Posterior cingulate gyrus (tissue), 11 donors: ENCODE measurements at places on chromosomes 3 and 15.

GRCh38 chr3:150168698-150169097 lies 198.0 kb upstream of the PFN2 start:
- no peak for DNase-seq

GRCh38 chr3:94928921-94929320 lies 866.1 kb downstream of the NSUN3 start:
- DNase-seq, result no peak

DNA sequence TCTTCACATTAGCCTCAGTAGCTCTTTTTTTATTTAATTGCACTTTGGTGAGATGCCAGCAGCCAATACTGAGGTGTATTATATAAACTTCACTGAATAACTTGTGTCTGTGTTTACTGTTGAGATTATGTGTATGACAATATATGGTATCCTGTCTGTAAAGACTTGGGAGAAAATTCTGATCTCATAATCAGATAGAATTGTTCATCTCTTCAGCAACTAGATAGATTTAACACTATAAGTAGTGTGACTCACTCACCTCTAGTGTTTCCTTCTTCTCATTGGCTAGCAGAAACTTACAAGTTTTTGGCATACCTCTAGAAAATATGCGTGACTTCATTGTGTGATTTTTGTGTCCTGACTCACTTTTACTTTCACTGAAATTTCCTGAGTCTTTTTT lies 67.6 kb upstream of the TGFBR2 start:
- DNase-seq, result no peak

DNA sequence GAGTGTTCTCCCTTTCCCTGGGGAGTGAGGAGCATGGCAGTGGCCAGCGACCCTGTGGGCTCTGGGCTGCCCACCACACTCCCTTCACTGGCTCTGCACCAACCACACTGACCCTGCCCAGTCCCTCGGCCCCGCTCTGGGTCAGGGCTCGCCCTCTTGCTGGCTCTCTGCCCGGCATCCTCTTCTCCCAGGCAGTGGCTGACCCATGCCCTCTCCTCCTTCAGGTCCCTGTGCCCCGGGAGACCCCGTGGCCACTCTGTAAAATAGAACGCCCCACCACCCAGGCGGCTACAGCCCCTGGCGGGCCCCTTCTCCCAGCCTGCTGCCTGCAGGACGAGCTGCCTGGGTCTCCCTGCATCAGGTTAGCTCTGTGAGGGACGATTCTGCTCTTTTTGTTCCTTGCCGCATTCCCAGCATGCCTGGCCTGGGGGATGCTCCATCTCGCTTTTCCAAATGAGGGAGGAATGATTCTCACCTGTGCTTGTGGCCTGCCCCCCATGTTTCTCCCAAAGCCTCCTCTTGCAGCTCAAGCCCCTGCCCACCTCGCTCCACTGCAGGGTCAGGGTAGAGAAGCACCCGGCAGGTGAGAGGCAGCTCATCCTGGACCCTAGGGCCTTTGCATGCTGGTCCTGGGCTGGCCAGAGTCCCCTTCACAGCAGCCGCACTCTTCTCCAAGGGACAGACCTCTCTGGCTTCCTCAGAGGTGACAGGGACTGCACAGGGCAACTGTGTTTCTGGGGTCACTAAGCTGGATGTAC lies 14.5 kb upstream of the CFAP100 start:
- peak; percentile 74 for DNase-seq

DNA sequence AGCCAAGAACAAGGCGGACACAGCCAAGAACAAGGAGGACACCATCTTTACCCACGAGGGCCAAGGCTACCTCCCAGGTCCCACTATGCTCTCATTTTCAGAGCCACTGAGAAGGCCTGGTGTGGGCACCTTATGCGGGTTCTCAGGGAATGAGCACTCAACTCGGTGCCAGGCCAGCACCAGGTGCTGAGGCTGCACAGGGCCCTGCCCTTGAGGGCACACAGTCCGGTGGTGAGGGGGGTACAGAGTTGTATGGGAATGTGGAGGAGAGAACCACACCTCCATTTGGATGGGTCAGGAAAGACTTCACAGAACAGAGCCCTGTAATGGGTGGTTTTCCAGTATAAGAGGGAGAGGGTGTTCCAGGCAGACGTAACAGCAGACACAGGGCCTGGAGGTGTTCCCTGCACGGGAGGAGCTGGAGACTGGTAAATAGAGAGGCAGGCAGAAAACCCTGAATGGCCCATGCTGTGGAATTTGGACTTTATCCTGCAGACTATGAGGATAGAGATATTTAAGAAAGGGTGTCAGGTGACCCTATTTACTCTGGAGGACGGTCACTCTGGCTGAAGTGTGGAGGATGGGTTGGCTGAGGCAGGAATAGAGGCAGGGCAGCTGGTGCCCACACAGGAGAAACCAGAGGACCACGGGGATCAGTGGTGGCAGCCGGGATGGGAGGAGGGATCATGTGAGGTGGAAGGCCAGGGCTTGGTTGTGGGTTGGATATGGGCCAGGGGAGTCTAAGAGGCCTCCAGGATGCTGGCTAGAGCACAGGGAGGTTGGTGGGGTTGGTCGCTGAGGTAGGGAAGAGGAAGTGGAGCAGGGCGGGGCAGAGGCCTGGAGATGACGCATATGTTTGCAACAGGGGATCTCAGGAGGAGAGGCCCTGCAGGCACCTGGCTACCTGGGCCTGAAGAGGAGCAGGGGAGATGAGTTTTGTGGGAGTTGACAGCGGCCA lies 34.6 kb downstream of the CRABP1 start:
- DNase-seq, result no peak

DNA sequence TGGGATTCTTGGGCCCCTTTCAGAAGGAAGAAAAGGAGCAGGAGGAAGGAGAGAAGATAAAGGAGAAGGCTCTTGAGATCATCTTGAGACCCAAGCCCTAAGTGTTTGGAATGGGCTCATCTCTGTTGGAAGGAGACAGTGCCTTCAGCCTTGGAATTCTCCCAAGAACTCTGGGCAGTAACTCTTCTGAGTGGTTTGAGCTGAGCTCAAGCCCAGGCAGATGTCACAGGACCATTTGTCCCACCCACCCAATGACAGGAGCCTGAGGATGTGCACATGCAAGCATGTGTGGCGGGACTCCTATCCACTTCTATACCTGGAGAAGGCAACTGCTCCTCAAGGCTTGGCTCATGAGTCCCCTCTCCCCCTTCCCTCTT lies 14.6 kb upstream of the TMEM40 start:
- DNase-seq, result no peak

GRCh38 chr15:38885471-38885952 lies 320.9 kb upstream of the RASGRP1 start:
- DNase-seq, result no peak

DNA sequence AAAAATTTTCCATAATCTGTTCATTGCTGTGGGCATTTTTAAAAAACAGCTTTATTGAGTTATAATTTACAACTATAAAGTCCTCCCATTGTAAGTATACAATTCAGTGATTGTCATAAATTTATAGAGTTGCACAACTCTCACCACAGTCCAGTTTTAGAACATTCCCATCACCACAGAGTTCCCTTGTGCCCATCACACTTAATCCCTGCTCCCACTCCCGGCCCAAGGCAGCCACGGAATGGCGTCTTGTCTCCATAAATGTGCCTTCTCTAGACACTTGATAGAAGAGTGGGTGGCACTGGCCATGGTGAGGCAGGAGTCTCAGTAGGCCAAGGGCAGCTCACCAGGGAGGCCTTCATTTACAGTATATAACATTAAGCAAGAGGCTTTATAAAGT lies 6.3 kb downstream of the TSEN2 start:
- no peak for DNase-seq

DNA sequence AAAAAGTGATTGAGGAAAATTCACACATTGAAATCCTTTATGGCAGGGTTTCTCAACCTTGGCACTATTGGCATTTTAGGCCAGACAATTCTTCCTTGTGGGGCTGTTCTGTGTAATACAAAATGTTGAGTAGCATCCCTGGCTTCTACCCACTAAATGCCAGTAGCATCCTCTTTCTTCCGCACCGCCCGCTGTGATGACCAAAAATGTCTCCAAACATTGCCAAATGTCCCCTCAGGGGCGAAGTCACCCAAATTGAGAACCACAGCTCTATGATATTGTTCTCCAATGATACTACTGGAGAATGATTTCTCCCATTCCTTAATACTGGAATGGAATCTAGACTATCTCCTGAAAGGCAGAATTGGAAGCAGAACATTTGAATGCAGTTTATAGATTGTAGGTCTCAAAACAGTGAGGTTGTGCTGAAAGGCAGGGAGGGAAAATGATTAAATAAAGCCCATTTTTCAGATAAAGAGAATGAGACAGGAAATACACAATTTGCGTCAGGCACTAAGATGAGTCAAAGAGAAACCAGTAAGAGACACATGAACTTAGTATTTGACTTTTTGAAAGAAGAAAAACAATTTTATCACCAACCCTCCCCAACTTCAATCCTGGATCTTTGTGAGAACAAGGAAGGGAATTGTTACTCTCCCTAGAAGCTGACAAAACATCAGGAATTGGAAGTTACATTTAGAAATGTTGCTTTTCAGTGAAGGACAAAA lies 101.6 kb upstream of the TNIK start:
- no peak for DNase-seq

- no peak for DNase-seq
Measured at GRCh38 chr3:23438657-23439056, 235.5 kb downstream of the UBE2E2 start.

GRCh38 chr3:61627768-61628185 lies 66.4 kb downstream of the PTPRG start:
- DNase-seq, result no peak

- DNase-seq, result no peak
Measured at GRCh38 chr3:177320765-177321247, 123.5 kb upstream of the TBL1XR1 start.

DNA sequence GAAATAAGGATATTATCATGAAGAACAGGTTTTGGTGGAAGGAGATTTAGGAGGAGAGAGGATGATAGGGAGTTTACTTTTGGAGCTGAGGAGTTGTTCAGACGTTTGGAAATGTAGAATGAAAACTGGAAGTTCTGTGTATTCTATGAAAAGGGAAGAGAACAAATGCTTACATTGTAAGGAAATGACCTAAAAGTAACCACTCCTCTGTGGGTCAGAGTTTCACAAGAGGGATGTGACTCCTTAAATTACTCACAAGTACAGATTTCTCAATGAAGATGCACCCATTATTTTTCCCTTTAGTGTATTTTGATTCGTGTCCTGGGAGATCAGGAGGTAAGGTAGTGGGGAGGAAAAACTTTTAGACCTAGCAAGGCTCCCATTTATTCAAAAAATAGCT lies 4.0 kb downstream of the RNF13 start:
- no peak for DNase-seq

GRCh38 chr3:134922101-134922500 lies 127.0 kb downstream of the EPHB1 start:
- no peak for DNase-seq

GRCh38 chr3:192129586-192129985 lies 597.8 kb downstream of the FGF12 start:
- DNase-seq, result no peak

DNA sequence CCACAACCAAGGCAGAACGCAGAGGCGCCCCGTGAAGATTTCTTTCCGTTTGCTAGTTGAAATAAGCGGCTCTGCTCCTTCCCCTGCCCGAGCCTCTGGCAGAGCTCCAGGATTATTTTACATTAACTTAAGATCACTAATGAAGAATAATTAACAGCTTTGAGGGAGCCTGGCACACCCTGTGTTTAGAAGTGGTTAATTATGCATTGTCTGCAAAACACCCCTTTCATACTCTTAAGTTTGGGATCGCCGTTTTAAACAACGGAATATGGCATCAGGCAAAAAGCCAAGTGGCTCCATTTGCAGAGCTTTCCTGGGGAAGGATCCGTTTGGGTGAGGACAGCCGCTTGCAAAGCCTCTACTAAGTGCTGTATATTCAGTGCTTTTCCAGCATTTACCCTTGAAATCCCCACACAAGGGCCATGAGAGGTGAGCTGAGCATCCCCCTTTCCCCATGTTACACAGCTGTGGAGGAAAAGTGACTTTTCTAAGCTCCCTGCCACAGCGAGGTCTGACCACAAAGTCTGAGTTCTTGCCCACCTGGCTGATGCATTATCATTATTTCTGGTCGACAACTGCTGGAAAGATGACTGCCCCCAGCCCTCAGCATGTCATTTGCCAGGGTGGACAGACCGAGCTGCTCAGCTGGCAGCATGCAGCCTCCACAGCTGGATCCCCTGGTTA lies 33.9 kb downstream of the IQSEC1 start:
- peak; percentile 12 for DNase-seq

- no peak for DNase-seq
Measured at GRCh38 chr3:53724566-53724965, 121.7 kb downstream of the CHDH start.

GRCh38 chr3:127351321-127351720 lies 63.5 kb upstream of the PRR20G start:
- peak; percentile 92 for DNase-seq

- DNase-seq, result no peak
Measured at GRCh38 chr3:190238871-190239270, 83.4 kb downstream of the CLDN1 start.

GRCh38 chr3:95798628-95799027 lies 1015.8 kb upstream of the EPHA6 start:
- no peak for DNase-seq

DNA sequence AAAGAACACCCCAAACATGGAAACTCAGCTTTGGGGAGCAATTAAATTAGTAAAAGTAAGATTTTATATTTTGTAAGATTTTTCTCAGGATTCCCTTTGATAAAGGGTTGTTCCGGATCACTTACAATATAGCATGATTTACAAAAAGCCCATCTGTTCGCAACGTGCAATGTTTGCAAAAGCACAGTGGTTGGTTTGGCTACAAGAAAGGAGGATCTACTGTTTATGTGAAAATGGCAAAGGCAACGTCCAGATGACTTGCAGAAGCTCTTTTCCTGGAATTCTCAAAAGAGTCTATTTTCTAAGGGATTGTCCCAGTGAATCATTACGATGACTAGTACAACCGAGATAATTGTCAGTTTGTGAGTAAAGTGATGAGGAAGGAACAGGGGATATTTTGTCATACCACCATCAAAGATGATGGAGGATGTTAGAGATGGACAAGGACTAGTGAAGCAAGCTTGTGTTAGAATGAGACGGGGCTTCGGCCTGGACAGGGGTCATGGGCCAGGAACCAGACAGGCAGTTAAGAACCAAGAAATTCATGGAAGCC lies 71.6 kb downstream of the CRYGS start:
- no peak for DNase-seq

GRCh38 chr15:50977162-50977561 lies 68.7 kb downstream of the AP4E1 start:
- DNase-seq, result no peak

- no peak for DNase-seq
Measured at GRCh38 chr15:55112706-55113105, 84.0 kb downstream of the RSL24D1 start.

GRCh38 chr3:193865339-193865738 lies 270.6 kb upstream of the HES1 start:
- DNase-seq, result no peak

GRCh38 chr15:52288051-52288942 lies 7.3 kb downstream of the MYO5C start:
- no peak for DNase-seq

GRCh38 chr15:59242649-59243048 lies 36.0 kb downstream of the LDHAL6B start:
- no peak for DNase-seq
